ENCODE measurements at places on chromosomes 4 and X.

DNA sequence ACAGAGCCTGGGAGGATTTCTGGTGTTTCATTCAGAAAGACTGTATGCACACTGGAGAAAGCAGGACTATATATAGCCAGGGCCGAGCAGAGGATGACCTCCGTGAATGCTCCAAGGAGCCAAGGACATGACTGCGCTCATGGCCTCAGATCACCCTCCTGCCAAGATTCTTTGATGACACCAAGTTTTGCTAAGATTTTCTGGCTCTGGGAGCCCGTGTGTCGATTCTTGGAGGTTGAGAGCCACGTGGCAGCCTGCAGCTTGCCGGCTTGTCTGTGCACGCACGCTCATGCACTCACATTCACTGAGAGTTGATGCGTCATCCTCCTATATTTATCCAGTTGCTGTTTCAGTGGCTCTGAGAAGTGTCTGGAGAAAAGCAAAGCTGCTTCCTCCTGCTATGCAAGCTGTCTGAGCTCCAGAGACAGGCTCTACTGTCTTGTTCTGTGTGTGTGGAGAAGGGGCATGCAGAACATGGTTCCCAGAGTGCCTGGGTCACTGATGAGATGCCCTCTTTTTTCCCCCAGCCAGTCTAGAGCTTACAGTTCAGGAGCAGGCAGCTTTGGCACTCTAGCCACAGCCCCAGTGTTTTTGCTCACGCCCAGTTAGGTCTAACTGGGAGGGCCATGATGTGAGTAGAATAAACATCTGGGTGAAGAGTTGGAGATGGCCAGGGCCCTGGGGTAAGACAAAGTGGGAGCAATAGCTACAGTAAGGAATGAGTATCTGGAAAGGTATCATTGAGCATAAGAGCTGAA lies 64.9 kb upstream of the SCOC start:
- DNase-seq: no peak

DNA sequence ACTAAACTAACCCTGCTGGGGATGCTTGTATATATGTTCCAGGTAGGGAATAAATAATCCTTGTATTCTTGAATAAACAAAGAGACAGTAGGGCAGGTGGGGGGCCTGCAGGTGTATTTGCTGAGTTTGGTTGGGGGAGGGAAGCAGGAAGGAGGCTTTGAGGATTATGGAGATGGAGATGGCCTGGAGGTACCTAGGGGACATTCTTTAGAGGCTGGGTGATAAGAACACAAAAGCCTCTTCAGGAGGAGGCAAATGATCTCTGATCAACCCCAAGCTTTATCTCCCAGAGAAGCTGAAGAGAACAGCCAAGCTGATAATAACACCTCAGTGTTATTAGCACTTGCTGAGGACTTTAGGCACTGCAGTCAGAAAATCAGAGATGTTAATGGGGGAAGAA lies 187.7 kb downstream of the MGST2 start:
- no peak for DNase-seq

DNA sequence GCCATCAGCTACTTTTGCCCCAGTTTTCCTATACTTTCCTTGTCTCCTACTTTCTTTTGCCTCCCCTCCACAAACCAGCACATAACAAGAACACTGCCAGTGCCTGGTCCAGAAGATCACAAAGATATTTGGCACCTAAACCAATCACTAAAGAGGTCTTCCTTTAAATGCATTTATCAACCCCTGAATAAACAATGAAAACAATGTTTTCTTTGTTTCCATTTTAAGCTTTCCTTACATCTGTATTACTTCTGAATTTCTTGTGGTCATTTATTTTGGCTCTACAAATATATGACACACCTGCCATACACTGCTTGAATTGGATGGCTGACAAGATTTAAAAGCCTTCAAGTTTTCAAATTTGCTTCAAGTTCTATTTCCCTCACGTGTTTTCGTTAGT lies 43.9 kb downstream of the MBNL3 start:
- DNase-seq: peak; percentile 4

DNA sequence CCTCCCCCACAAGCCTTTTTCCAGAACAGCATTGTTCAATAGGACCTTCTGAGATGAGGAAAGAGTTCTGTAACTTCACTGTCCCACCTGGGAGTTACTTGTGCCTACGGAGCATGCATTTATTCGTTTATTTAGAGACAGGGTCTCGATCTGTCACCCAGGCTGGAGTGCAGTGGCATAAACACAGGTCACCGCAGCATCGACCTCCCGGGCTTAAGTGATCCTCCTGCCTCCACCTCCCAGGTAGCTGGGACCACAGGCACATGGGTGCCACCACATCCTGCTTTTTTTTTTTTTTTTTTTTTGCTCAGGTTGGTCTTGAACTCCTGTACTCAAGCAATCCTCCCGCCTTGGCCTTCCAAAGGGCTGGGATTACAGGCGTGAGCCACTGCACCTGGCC lies 2.9 kb downstream of the MAP3K15 start:
- DNase-seq: no peak

DNA sequence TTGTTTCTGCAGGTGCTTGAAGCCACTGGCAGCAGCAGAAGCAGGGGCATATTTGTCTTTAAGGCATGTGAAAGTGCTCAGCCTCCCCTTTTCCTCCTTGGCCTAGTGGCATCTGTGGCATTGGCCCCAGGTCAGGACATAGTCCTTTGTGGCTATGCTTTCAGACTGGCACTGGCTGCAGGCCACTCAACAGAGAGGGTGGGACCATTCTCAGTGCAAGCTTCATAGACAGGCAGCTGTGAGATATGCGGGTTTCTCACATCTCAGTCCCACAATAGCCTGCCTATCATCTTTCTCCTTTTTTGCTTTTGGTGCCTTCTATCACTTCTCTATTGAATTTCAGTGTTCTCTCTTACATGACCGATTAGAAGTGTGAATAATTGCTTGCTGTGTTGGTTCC lies 104.8 kb downstream of the ACTRT1 start:
- no peak for DNase-seq

- no peak for DNase-seq
These were observed 1411.1 kb upstream of the PCDH7 start for GRCh38 chr4:29309050-29309449.

DNA sequence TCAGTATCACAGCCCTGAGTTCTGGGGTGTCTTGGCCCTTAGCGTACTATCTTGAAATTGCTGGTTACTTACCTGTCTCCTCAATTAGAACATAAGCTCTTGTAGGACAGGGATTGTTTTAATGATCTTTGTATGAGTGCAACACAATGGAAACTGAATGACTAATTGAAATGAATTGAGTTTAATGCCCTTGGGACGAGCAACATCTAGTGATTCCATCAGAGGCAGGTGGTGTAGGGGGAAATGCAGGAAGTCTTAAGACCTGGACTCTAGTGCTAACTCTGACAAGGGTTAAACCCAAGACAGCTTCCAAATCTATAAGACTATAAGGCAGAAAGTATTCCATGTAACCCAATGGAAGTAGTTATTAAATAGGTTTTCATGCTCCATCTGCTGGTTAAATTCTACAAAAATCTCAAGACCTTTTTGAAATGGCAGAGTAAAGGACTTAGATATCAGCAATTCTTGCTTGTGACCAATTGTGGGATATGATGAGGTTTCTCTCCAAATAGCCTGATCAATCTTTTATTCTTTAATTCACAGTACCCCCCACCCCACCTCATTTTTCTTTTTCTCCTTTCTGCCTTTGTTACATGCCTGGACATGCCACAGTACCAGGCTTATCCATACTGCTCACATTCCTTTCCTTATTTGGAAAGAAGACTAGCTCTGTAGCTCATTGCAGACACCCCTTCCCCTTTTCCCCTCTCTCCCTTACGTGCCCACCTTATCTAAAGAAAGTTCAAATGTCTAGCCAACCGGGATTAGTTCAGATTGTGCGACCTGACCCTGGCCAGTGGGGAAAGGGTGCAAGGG lies 340.8 kb downstream of the PAPSS1 start:
- DNase-seq: no peak

DNA sequence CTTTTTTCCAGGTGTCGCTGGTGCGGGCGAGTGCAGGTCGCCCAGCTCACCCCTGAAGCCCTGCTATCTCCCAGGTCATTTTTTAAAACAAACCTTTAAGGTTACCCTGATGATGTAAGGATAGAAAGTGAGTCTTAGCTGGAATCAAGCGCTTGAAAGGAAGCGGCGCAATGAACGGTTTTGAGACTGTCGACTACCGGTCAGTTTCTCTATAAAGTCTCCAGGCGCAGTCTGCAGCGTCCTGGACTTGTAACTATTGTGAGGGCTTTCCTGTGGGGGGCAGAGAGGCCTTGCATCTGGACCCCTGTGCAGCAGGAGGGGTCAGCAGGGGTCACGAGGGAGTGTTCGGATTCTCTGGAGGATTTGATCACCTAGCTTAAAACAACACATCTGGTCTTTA lies 1.6 kb downstream of the KIT start:
- DNase-seq: no peak

- no peak for DNase-seq
These were observed 132.6 kb downstream of the AKAP4 start for GRCh38 chrX:50068285-50068563.

- no peak for DNase-seq
These were observed 123.8 kb downstream of the ELOVL6 start for GRCh38 chr4:110074570-110074969.
